ENCODE measurements at places on chromosomes 1 and 21.
A peak's percentile ranks its signal among the peaks of the same experiment; 100 is the strongest.

GRCh38 chr1:203311368-203312301 is 6.3 kb downstream of the BTG2 start:
- ATAC-seq, result peak; percentile 25

- ATAC-seq, result no peak
Measured at GRCh38 chr1:225483818-225484656, 56.2 kb upstream of the LBR start.

DNA sequence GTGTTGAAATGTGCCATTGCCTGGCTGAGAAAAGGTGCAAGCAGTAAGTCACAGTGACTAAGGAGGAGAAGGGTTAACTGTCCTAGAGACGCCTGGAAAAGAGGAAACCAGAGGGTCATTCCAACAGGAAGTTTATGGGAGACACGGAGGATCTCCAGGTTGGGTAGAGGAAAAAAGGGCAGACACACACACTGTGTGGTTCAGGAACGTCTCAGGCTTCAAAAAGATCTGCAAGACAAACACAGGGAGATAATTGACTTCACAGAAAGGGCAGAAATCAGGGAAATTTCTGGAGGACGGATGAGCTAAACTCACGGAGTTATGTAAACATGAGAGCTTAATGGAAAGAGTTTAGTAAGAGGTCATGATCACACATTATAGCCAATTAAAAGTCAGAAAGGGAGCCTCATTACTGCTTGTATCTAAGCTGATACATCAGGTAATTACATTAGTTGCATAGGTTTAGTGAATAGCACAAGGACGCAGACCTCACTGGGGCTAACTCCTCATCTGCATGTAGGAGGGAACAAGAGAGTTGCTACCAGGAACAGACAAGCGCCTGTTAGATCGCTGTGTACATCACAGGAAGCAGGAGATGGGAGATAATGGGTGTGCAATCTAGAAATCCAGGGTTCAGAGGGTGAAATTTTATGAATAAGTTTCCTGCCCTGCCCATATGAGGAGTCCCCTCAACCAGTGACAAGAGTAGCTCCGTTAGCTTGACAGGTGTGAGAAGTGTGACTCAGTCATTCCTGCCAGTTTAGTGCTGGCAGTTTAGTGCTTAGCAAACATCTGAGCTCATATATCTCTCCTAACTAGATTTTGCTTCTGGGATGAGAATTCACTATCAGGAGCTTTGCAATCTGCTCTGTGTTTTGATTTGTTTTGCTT is 96.6 kb upstream of the TNR start:
- ATAC-seq, result no peak

- peak; percentile 55 for ATAC-seq
Measured at GRCh38 chr1:221881805-221882581, 140.1 kb upstream of the DUSP10 start.

GRCh38 chr1:20555025-20555757 is 2.8 kb downstream of the FAM43B start:
- no peak for ATAC-seq

- no peak for ATAC-seq
Measured at GRCh38 chr1:169727307-169727706, 6.6 kb downstream of the SELE start.

GRCh38 chr1:84700070-84700469 is 9.8 kb upstream of the SSX2IP start:
- peak; percentile 76 for ATAC-seq

DNA sequence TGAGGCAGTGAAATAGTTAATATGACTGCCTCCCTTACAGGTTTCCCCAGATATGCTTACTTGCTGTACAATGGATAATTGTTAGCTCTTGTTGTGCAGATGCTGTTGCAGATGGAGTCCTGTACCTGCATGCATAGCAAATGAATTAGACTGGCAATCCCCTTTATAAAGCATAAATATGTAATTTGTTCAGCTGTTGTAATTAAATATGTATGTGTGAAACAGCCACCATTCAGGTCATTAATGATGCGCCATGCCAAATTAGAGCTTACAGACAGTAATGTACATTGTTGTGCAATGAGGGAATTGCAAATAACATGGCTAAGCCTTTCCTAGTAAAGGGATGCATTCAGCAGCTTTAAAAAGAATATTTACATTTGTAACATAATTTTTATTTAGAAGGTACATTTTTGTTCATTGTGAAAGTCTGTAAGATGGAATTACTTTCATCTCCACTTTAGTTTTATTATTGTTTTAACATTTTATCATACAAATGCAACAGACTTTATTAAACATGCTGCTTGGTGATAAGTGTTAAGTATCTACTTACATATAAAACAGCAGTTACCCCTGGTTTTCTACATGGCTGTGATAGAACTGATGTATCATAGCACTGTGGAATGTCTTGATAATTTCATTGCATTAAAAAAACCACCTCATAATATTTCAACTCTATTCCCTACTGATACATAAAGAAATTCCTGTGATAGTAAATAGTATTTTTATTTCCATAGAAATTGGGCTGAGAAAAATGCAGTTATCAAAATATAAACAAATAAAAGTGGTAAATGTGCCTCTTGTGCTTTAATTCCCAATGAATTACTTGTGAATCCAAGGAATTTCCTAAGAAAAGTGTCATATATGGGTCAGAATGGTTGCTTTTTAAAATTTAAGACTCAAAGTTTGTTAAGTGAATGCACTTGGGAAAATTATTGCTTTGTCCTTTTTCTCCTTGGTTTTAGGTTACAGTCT is 99.0 kb downstream of the NFIA start:
- ATAC-seq, result no peak

- no peak for ATAC-seq
Measured at GRCh38 chr1:46599059-46599970, 4.8 kb downstream of the MKNK1 start.

DNA sequence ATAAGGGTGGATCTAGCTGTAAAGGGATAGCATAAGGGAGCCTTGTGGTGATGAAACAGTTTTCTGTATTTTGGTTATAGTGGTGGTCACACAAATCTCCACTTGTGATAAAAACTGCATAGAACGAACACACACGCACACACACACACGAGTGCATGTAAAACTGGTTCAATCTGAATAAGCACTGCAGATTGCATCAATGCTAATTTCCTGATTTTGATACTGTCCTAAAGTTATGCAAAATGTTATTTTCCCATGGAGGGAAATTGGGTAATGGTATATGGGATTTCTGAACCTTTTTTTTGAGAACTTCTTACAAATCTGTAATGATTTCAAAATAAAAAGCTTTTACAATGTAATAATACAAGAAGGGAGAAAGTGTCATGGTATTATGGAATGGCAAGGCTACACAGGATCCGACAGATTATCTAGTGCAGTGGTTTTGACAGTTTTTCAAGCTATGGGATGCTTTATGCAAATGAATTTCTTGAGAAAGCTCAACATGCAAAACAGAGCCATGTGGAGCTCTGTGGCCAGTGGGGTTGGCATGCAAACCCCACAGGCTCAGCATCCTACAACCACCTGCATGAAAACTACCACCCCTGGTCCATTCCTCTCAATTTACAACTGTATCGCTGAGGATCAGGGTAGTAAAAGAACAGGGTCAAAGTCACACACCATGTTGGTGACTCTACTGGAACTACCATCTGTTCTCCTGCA is 18.8 kb downstream of the SLC41A1 start:
- ATAC-seq, result peak; percentile 84

DNA sequence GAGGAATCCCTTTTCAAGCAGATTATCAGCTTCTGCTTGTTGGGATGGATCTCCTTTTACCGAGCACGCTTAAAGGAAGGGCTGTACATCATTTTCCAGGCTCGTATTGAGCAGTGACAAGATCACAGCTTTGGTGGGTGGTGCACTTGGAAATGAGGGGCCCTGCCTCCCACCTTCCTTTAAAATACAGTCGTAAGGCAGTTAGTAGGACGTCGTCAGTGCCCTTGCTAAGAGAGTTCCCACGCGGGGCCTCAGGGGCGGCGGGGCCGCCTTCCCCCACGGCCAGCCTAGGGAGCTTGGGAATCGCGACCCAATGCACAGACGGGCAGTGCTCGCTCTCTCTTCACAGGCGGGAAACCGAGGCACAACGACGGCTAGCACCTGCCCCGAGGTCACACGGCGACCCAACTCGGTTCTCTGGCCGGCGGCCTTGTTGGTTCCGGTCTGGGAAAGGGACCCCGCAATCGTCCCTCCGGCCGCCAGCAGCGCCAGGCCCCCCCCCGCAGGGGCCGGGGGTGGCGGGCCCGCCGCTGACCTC is 58.6 kb downstream of the H3-3A start:
- no peak for ATAC-seq

DNA sequence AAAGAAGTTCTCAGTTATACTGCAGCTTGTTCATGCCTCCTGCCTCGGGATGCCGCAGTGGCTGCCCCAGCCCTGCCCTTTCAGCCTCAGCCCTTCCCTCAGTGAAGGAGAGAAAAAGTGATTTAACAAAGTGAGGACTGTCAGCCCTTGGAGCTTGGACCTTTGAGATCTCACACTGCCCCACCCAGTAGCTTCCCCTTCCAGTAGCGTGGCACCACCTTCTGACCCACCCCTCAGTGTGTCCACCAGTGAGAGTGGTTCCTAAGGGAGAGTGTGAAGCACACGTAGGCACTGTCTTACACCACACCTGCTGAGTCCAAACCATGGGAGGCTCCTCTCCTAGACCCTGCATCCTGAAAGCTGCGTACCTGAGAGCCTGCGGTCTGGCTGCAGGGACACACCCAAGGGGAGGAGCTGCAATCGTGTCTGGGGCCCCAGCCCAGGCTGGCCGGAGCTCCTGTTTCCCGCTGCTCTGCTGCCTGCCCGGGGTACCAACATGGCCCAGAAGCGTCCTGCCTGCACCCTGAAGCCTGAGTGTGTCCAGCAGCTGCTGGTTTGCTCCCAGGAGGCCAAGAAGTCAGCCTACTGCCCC is at the start of gene CDA:
CDA (plus strand) TSS at position 464 of the 592 bp plus-strand sequence; CDS start at position 497, 33 bp downstream.
- peak; percentile 25 for ATAC-seq

DNA sequence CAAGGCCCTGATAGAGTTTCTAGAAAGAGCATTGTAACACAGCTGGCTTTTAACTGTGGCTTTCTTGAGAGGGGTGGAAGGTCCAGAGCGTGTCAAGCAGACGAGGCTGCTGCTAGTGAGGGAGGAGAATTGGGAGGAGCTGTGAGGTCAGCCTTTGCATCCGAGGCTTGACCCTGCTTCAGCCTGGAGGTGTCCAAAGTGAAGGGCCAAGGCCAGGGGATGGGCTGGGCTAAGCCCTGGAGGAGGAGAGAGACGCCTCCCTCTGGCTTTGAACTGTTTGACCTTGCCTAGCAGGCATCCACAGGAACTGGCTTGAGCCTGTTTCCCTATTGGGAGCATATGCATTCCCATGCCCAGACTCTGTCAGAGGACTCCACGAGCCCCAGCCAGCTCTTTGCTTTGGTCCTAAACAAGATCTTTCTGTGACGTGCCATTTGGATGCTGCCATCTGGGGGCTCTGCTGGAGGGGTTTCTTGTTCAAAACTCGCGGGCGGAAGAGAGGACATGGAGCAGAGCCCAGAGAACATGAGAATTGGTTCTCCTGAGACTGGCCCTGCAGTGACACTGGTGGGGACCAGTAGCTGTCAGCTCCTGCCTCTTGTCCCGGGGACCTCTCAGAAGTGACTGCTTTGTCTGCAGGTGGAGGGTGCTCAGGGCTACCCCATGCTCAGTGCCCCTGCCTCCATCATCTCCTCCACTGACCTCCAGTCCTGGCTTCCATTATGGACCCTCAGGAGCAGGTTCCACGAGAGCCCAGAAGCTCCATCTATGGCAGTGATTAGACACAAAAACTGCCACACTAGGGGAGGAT is 5.5 kb downstream of the ACTRT2 start:
- ATAC-seq, result no peak

GRCh38 chr1:45135316-45135715 is 71.1 kb downstream of the ZSWIM5 start:
- ATAC-seq, result no peak

- ATAC-seq, result no peak
Measured at GRCh38 chr21:28821276-28822122, 171.2 kb downstream of the LTN1 start.

GRCh38 chr1:219703368-219703639 is 90.4 kb upstream of the ZC3H11B start:
- no peak for ATAC-seq

DNA sequence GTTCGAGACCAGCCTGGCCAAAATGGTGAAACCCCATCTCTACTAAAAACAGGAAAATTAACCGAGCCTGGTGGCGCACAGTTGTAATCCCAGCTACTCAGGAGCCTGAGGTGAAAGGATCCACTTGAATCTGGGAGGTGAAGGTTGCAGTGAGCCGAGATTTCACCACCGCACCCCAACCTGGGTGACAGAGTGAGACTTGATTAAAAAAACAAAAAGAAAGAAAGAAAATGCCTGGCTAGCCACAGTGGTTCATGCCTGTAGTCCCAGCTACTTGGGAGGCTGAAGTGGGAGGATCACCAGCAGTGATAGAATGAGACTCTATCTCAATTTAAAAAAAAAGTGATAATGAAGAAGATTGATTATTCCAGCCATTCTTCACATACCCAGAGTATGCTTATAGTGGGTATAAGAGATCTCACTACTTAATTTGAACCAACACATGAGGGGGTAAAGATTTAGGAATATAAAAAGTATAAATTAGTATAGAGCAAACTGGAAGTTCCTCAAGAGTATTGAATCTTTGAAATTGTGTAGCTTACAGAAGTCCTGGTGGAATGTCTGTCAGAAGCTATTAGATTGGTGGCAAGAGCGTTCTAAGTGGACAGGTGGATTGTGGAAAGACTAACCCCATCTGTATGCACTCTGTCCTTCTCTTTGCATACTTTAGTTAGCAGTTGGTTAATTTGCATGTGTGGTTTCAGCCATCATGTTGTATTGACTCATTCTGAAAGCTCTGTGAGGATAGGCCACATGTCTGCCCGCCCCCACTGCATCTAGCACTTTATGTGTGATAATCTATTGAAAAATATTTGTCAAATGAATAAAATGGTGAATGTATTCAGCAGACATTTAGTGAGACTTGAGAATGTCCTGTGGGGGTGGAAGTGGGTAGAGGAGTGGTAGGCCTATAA is 25.0 kb downstream of the RLF start:
- peak; percentile 99 for ATAC-seq

DNA sequence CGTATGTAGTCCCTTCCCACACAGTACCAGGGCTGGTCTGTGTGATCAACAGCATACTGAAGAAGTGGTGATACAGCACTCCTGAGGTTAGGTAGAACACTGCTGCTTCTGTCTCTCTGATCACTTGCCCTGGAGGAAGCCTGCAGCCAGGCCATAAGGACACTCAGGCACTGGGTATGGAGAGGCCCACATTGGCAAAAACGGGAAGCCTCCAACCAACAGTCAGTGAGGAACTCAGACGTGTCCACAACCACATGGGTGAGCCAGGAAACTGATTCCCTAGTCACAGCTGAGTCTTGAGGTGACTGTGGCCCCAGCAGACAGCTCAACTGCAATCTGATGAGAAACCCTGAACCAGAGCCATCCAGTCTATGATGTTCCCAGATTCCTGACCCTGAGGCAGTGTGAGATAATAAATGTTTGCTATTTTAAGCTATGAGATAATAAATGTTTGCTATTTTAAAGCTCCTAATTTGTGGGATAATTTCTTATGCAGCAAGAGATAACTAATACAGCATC is 62.5 kb downstream of the COQ8A start:
- no peak for ATAC-seq

- no peak for ATAC-seq
Measured at GRCh38 chr1:46039571-46040052, 92.8 kb downstream of the PIK3R3 start.

Measured in stimulated activated memory B cell treated with anti-CD40 and anti-IgM and Interleukin-4, amounts not matched to agents 10 μg/mL and 1 μg/mL and 100 μg/mL, for 72 hours (primary cell).